ENCODE measurements at places on chromosomes 3 and 15. TPM values are rescaled to one million over a fixed set of nuclear protein-coding genes. Genes with fewer than 3 reads are reported as not detected.

The IQCF5 gene
- polyA plus RNA-seq, result not detected

The CPA3 gene
- polyA plus RNA-seq, result 0.19 TPM

The ANKRD63 gene
- 0.11 TPM for polyA plus RNA-seq

The CACNA2D2 gene
- 13.3 TPM for polyA plus RNA-seq

The APPL1 gene
- polyA plus RNA-seq, result 47.3 TPM

The IGSF11 gene
- 6.0 TPM for polyA plus RNA-seq

The PTPRG gene
- 87.4 TPM for polyA plus RNA-seq

DNA sequence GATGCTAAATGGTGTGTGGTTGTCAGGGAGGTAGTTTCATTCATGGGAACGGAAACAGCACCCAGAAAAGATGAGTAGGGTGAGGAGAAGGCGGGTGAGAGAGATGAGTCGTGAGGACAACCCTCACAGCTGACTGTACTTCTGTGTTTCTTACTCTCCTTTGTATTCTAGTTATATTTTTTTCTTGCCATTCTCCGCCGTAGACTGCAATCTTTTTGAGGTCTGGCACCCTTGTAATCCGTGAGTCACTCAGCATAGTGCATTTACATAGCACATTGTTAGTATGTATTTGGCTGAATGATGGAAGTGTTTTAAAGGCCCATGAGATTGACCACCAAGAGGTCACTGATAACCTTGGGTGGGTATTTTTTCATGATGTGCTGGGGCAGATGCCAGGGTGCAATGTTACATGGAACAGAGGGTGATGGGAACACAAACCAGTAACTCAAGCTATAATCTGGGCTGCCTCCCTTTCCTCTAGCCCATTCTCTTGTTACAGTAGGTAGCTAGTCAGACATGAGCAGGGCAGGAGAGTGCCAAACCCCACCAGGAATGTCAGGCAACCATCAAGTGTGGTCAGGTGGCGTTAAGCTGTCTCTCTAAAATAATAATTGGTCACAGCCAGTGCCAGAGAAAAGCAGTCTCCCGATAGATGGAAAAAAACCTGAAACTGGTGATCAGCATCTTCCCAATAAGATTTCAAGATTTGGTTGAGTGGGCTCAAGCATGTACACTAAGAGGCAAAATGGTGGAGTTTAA, 18.8 kb upstream of the DGKG start:
- no peak for DNase-seq

GRCh38 chr3:132773071-132773619, 50.9 kb upstream of the NPHP3 start:
- DNase-seq, result no peak

GRCh38 chr3:187802928-187803259, 57.6 kb upstream of the BCL6 start:
- DNase-seq, result no peak

GRCh38 chr3:58824285-58824684, 157.7 kb upstream of the FAM3D start:
- DNase-seq, result no peak

DNA sequence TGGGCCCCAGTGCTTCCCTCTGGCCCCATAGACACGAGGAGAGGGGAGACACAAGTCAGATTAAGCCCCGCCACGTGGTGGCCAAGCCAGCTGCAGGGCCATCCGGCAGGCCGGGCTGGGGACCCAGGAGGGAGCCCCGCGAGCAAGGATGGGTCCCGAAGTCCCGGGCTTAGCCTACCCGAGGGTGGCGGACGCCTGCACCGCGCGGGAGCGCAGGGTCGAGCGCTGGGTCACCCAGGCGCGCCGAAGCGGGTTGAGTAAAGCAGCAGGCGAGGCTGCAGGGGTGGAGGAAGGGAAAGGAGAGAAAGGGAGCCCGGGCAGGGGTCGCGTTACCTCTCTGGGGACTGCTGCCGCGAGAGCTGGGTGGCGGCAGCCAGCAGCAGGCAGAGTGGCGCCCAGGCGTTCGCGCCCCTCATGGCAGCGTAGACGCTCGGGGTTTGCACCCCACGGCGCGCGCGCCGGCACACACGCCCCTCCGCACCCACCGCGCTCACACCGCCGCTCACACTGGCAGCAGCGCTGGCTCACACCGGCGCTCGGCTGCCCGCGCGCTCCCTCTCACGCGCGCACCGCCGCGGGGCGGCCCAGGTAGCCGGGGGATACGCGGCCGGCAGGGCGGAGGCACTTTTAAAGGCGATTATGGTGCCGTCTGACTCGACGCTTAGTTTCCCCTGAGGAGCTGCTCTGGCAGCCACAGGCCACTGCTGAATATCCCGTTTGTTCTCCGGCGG, at the start of gene PCOLCE2:
PCOLCE2 (minus strand) TSS at position 603 of the 731 bp plus-strand sequence; CDS start at position 416, 187 bp downstream.
- no peak for DNase-seq

DNA sequence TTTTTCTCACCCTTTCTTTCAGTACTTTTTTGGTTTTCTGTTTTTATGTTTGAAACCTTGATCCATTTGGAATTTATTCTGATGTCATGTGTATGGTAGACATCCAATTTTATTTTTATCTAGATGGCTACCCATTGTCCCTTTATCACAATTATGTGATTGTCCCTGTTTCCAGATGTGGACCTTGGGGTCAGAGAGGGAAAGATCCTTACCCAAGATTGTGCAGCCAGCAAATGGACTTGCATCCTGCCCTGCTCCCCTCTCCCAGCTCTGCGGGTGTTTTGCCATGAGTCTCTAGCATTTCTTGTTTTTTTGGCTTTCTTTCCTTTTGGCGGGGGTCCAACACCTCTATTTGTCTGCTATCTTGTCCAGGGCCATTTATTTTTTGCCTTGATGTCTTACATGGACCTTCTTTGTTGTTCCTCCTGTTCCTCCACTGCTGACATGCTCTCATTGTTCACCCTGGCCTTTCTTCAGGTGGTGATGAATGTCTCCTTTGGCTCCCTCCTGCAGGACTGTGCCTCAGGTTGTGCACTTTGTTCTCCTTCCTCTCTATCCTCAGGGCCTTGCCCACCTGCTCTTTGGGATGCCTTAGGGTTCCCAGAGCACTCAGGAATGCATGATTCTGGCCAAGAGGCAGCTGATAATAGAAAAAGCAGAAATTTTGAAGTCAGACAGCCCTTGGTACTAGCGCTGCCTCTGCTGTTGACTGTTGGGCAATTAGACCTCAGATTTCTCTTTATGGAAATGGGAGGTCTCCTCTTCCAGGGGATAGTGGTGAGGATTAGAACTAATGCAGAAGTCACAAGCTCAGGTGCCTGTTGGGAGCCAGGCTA, 84.3 kb downstream of the EEFSEC start:
- DNase-seq, result no peak
